ENCODE measurements at places on chromosomes 3 and 15. TPM values are rescaled to one million over a fixed set of nuclear protein-coding genes. Genes with fewer than 3 reads are reported as not detected.
A peak's percentile ranks its signal among the peaks of the same experiment; 100 is the strongest.

The ILDR1 gene
- not detected for total RNA-seq

GRCh38 chr15:100332721-100333120 is 9.1 kb downstream of the ADAMTS17 start:
- no peak for DNase-seq

- DNase-seq = no peak
These were observed 6.9 kb downstream of the MAP1A start for GRCh38 chr15:43524254-43524845.

The WDR82 gene
- total RNA-seq = 44.5 TPM

DNA sequence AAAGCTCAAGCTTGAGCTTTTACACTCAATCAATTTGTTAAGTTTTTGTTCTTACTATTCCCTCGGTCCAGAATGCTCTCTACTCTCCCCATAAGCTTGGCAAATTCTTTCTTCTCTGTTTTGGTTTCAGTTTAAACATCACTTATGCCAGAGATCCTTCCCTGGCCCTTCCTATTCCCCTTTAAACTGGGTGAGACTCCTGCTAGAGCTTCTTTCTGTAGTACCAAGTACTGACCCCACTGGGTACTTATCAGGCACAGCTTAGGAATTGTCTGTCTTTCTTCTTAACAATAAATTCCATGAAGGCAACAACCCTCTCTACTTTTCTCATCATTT is 76.7 kb upstream of the PHLDB2 start:
- no peak for DNase-seq

GRCh38 chr3:134638385-134639030 is 12.3 kb downstream of the KY start:
- DNase-seq = no peak

DNA sequence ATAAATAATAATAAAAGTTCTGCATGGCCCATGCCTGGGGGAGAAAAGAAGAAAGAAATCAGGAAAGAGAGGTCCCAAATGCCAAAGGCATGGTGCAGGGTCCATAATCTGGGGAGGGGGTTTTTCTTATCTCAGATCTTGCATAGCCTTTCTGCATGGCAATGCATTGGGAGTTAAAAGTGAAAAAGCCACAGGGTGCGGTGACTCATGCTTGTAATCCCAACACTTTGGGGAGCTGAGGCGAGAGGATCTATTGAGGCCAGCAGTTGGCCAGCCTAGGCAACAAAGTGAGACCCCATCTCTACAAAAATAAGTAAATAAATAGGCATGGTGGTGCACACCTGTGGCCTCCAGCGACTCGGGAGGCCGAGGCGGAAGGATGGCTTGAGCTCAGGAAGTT is 76.8 kb upstream of the GATA2 start:
- no peak for DNase-seq

The LRRC31 gene
- total RNA-seq = not detected

The GUCA1C gene
- total RNA-seq = not detected

The CPLX3 gene
- not detected for total RNA-seq

The CKMT1A gene
- total RNA-seq = not detected

GRCh38 chr15:68595260-68595564 is 16.4 kb downstream of the CORO2B start:
- DNase-seq = no peak

The TMIE gene
- not detected for total RNA-seq

- DNase-seq = peak; percentile 66
These were observed 336.7 kb upstream of the IGF1R start for GRCh38 chr15:98311566-98312188.

The CILP gene
- total RNA-seq = under 0.01 TPM

DNA sequence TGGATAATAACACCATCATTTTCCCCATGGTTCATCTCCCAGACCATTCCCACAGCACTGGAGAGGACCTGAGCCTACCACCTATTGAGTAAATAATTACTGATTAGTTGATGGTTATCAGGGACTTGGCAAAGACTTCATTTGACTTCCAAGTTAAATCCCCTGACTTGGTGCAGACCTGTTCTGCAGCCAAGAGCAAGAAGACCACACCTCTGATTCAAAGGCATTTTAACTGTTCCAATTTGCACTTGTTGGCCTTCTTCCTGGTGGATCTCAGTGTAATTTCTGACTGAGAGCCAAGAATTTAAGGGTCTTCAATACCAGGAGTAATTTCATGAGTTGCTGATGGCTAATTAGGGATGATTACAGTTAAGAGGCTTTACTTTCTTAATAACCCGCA is 24.0 kb downstream of the THSD4 start:
- no peak for DNase-seq

The OXTR gene
- total RNA-seq = 18.2 TPM

GRCh38 chr15:79952329-79952728 is 18.7 kb downstream of the BCL2A1 start:
- no peak for DNase-seq

DNA sequence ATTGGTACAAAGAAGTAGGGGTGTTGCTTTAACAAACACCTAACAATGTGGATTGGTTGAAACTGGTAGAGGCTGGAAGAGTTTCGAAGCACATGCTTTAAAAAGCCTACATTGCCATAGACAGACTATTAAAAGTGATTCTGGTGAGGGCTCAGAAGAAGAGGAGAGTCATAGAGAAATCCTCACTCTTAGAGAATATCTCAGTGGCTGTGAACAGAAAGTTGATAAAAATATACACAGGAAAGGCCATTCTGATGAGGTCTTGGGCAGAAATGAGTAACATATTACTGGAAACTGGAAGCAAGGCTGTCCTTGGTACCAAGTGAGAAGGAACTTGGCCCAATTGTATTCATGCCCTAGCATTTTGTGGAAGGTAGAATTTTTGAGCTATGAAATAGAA is 173.7 kb upstream of the CRBN start:
- DNase-seq = no peak

DNA sequence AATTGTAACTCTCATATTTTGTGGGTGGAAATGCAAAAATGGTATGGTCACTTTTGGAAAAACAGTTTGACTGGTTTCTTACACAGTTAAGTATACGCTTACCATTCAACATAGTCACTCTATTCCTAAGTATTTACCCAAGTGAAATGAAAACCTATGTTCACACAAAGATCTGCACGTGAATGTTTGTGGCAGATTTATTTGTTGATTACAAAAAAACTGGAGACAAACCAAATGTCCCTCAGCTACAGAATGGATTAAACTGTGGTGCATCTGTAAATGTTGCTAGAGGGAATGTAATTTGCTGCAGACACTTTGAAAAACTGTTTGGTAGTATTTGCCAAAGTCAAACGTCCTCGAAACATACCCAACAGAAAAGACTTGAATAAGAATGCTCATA is 29.3 kb downstream of the ACKR2 start:
- DNase-seq = no peak

DNA sequence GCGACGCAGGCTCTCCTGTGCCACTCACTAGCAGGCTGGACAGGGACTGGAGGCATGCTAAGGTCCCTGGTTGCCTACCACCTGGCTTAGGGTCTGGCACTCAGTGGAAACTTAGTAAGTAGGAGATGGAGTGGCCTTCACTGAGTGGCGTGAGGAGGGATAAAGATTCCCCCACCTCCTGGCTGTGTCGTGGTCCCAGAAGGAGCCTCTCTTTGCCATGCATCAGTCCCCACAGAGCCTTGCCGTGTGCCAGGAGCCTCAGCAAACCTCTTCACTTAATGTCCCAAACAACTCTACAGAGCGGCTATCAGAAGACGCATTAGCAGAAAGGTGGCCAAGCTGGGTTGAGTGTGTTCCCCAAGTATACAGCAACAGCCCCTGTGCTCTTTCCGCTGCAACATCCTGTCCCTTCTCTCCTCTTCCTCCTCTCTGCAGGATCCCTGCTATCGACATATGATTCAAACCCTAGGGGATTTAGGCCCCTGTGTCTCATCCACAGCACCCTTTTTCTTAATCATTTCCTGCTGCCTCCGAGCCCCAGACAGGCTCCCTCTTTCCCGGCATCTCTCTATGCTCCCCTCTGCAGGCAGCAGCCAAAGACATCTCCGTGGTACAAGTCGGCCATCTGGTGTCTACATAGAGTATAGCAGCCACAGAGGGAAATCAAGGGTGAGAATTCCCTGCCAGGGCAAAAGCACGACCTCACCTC is 66.7 kb downstream of the SLC6A1 start:
- DNase-seq = peak; percentile 69

The ZSCAN2 gene
- 10.3 TPM for total RNA-seq

DNA sequence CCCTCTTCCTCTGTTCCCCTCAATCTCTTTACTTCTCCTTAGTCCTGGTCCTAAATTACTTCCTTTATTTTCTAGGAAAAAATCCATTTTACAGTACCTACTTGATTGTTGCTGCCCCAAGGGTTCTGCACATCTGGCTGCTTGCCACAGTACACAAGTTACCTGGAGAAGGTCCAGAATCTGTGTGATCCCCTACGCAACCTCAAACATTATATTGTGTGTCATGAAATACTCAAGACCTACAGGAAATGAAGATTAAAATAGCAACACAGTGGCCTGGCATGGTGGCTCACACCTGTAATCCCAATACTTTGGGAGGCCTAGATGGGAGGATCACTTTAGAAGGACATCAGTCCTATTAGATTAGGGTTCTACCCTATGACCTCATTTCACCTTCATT is 48.7 kb downstream of the PRKAR2A start:
- DNase-seq = no peak

Data from LHCN-M2 (cell line).